ENCODE measurements at places on chromosomes 6 and 20.

DNA sequence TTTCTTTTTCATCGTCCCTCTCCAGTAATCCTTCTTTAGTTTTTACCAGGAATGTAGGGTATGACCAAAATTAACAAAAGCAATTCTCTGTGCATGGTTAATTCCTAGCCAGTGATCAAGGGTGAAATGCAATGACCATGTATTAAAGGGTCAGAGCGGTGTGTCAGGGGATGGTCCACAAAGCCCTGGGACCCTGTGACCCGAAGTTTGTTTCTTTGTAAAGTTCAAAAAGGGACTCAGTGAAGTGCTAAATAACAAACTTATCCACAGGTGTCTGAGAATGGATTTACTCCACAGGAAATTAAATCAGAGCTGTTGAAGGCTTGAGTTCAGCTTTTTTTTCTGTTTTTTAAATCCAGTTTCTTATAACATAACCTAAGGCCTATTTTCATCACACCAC is 375.7 kb downstream of the GJA1 start:
- no peak for DNase-seq

GRCh38 chr20:21364413-21364812 is 32.9 kb downstream of the NKX2-4 start:
- DNase-seq, result no peak

DNA sequence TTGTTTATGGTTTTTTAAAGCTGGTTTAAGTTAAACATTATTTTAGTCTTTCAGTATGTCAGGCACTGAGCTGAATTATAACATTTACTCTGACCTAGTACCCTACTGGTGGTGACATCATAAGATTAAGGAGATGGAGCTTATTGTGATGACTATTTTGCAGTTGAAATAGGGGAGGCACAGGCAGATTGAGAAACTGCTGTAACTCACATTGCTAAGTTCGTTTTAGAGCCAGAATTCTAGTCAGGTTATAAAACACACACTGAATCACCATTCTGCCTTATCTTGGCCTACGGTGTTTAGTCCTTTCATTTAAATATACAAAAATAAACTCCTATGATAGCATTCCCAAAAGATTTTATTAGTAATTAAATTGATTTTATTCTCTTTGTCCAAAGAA is 584.1 kb downstream of the TFAP2A start:
- no peak for DNase-seq

DNA sequence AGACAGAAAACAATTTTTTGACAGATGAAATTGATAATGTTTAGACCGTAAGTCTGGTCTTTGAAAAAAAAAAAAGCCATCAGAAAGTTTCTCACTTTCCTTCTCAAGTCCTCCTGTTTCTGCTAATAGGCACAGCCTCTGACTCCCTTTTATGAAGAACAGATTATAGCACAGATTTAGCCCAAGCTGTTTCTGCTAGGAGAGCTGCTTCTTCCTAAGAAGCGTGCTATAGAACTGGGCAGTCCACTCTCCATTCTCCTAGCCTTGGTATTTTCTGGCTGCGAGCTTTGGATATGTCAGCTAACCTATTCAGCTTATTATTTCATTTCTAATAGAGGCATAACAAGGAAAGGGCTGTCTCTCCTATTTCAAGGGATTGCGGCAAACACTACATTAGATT is 112.5 kb downstream of the SGK1 start:
- DNase-seq, result no peak

- DNase-seq, result no peak
Observed at GRCh38 chr6:13428583-13429405, 58.6 kb downstream of the GFOD1 start.

Data from AG10803 (cell line).